Activated CD4-positive, alpha-beta T cell treated with anti-CD3 and anti-CD28 coated beads, Interleukin-2, amount 50 U/mL, for 16 hours (primary cell): ENCODE measurements at places on chromosomes 7 and 10.

DNA sequence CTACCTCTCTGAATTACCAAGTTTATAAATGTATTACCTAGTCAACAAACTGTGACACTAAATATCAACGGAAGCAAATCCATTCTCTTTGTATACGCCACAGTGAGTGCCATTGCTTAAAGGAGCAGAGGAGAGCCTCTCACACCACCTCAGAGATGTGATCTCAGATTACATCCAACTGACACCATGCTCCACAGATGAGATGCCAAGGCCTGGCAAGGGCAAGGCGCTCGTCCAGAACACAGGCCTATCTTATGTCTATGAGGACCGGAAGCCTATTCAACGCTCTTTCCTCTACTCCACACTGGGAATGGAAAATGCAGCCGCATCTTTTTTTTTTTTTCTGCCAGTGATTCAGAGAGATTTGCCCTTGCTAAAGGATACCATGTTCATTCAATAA, 11.4 kb downstream of the PDIA4 start:
- no peak for DNase-seq

GRCh38 chr10:119237722-119238436, 30.5 kb downstream of the GRK5 start:
- no peak for DNase-seq

GRCh38 chr7:88095-88926, 104.1 kb upstream of the FAM20C start:
- no peak for DNase-seq

DNA sequence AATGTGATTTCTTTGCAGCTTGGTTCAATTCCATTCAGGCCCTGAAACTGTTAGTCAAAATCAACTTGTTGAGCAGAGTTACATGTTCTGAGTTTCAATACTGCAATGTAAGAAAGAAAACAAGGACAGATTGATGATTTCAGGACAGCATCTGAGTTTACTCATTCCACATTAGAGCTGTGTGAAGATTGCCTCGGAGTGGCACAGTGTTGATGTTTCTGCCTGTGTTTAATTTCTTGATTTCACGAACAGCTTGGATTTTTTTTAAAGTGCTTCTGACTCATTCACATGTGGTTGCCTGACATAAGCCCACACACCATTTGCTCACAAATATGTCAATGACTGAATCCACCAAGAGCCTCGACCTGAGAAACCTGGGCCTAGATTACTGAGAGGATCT, 101.2 kb upstream of the PARD3 start:
- peak; percentile 27 for DNase-seq

GRCh38 chr7:28124413-28124812, 56.2 kb downstream of the JAZF1 start:
- no peak for DNase-seq
